A549 treated with ZK216348 at 1 μM for 4 hours (cell line): ENCODE measurements at places on chromosomes 6 and 20. TPM values are rescaled to one million over a fixed set of nuclear protein-coding genes. Genes with fewer than 3 reads are reported as not detected.

GABRR2 gene
- 0.09 to 0.21 TPM (median 0.13 TPM) in 4 of 5 replicates, not detected in the other for total RNA-seq

MLN gene
- total RNA-seq, result not detected in 5 replicates

HSP90AB1 gene
- total RNA-seq, result 1,146 to 1,419 TPM (median 1,243 TPM) in 5 replicates

INSM1 gene
- not detected in 5 replicates for total RNA-seq

NOTCH4 gene
- total RNA-seq, result 0.42 to 0.88 TPM (median 0.63 TPM) in 5 replicates
